ENCODE measurements at places on chromosomes 4 and X.
A peak's percentile ranks its signal among the peaks of the same experiment; 100 is the strongest.

GRCh38 chr4:57866468-57867171 is 756.4 kb upstream of the IGFBP7 start:
- DNase-seq: no peak

GRCh38 chr4:176833400-176834175 is 40.9 kb upstream of the VEGFC start:
- no peak for DNase-seq

GRCh38 chr4:42197341-42197740 is 44.9 kb upstream of the BEND4 start:
- no peak for DNase-seq

GRCh38 chrX:91122151-91122694 is 312.4 kb upstream of the PABPC5 start:
- DNase-seq: no peak

- no peak for DNase-seq
These were observed 110.7 kb downstream of the TMEM47 start for GRCh38 chrX:34546366-34546765.

DNA sequence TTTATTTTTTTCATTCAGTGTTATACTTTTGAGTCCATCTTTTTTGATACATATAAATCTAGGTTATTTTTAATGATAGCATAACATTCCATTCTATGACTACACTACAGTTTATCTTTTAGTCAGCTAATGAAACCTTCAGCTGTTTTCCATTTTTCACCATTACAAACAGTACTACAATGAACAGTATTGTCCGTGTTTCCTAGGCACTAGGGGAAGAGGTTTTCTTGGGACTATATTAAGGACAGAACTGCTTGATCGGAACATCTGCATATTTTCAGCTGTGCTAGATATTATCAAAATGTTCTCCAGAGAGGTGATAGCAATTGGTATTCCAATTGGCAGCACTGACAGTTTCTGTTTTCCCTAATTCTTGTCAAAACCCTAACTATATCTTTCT is 44.3 kb upstream of the HCCS start:
- no peak for DNase-seq

GRCh38 chr4:15891312-15891711 is 47.2 kb downstream of the FGFBP1 start:
- DNase-seq: no peak

- DNase-seq: no peak
These were observed 10.5 kb upstream of the RTL5 start for GRCh38 chrX:72142094-72142793.

GRCh38 chrX:100768679-100769338 is 36.9 kb upstream of the SYTL4 start:
- peak; percentile 76 for DNase-seq

- no peak for DNase-seq
These were observed 67.8 kb upstream of the EPHA5 start for GRCh38 chr4:65738134-65738533.

GRCh38 chr4:81650606-81651242 is 179.0 kb upstream of the RASGEF1B start:
- DNase-seq: no peak

DNA sequence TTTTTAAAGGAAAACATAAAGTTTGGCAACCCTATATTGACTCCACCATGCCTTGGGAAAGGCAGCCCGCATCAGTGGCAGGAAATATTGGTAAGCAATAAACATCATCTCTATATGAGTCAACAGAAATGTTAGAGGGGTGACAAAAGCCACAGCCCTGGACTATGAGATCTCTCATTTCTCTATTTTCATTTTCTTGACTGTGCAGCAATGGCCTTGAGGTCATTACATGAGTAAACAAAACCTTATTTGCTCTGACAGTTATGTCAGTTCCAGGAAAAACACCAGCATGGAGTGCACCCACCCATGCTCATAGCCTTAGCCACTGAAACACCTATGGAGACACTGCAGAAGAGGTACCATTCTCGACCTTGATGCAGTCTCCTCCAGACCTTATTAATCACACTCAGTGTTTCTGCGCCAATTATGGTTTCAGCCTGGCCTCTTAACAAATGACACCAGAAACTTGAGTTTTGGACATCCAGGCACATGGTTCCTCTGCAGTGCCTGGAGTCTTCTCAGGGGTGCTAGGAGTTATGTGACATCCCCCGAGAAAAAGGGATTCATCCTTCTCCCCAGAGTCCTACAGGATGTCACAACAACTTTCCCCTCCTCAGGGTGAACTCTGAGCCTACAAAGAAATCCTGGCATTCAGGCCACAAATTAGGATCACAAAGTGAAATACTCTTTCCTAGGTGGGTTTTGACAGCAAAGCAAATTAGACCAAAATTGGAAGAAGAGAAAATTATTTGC is 16.0 kb upstream of the HPGD start:
- DNase-seq: no peak

DNA sequence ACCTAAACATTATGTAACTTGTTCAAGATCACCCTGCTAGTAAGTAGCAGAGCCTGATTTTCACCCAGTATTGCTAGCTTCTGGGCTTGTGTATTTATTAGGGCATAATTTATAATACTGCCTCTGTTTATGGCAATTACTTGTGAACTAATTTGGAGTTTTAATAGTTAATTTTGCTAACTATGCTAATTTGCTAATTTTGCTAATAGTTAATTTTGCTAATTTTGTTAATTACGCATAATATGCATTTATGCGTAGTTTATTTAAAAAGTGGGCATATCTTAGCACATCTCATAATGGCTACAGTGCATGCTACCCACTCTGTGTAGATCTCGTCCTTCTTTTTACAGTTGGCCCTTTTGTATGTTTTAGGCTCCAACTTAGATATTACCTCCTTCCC is 898.1 kb upstream of the EPHA5 start:
- DNase-seq: no peak

- DNase-seq: no peak
These were observed 356.5 kb downstream of the CBLL2 start for GRCh38 chrX:22629105-22629725.

DNA sequence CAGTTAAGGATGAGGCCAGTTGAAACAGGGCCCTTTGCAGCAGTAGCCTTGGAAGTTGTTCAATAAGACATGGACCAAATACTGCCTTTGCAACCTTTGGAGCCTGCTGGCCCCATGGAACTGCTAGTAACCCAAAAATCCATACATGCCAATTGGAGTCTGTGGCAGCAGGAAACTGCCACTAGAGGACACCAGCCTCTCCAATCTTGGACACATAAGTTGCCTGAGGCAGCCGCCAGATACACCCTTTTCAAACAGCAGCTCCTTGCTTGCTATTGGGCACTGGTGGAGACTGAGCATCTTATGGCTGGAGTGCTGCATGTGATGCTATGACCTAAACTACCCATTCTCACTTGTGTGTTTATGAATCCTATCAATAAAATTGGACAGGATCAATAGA is 14.8 kb upstream of the LAP3 start:
- no peak for DNase-seq

- peak; percentile 12 for DNase-seq
These were observed 70.9 kb downstream of the INTS12 start for GRCh38 chr4:105637408-105638176.

DNA sequence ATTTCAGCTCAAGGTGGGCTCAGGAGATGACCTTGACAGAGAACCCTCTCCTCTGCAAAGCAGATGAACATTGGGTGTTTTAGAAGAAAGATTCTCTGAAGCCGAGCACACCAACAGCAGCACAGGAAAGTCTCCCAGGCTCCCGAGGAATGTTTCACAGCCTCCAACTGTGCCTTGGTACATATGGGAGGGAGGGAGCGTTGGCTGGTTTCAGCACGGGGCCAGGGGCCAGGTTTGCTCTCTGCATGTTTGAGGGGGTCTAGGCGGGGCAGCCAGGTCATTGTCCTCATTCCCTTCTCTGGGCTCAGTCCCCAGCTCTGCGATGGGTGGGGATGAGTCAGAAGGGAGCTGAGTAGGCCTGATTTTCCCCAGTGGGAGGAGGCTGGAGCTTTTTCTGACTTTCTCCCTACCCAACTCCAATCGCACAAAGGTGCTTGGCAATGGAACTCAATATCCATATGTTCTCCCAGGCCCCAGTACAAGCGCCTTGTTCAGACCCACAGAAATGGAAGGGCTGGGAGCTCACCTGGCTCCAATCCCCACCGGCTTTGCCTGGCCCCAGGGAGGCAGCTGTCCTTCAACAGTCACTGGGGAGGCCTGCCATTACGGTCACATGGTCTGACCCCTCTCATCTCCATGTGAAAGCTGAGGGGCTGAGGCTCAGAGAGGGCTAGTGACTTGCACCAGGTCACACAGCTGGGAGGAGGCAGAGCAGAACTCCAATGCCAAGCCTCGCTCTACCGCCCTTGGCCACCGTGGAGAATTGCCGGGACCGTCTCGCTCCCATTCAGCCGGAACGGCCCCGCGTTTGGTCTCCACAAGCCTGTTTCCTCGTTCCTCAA is 108.4 kb upstream of the AFAP1 start:
- no peak for DNase-seq

DNA sequence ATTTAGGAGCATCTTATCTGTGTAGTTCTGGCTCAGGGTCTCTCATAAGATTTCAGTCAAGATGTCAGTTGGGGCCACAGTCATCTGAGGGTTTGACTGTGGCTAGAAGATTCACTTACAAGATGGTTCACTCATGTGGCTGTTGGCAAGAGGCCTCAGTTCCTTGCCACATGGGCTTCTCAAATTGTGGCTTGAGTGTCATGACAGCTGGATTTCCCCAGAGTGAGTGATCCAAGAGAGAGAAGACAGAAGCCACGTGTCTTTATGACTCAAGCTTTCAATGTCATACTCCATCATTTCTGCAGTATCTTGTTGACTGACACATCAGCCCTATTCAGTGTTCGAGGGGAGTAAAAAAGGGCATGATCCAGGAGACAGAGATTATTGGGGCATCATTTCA is 131.3 kb upstream of the AP1S2 start:
- no peak for DNase-seq

DNA sequence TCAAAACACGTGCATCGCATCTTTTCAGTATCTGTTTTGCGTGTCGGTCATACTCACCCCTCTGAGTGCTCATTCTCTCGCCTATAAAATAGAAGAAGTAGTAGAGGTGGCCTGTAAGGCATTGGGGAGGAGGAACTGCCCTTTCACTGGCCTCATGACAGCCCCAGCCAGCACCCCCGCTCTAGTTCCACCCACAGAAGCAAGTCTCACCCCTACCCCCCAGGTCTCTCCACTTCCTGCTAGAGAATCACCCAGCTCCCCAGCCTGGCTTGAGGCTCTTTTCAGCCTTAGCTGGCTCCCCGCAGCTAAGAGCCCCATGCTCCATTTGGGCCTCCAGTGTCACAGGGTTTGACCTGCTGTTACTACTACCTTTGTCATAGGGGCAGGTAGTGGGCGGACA is 11.8 kb downstream of the HDAC6 start:
- DNase-seq: no peak

- no peak for DNase-seq
These were observed 202.6 kb downstream of the TLL1 start for GRCh38 chr4:166075599-166075998.

- no peak for DNase-seq
These were observed 89.0 kb downstream of the PHEX start for GRCh38 chrX:22121161-22121560.

DNA sequence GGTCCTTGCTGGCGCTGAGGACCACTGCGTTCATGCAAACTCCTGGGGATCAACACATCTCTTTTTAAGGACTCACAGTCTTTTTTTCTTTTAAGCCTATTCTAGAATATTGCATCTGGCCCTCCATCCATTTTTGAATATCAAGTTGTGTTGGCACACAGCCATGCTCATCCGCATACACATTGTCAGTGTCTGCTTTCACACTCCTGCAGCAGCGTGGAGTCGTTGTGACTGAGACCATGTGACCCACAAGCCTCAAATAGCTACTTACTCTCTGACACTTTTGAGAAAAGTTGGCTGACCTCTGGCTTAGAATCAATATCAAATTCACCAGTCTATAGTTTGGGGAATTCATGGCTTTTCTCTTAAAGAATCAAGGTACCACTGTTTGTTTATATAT is 191.8 kb upstream of the S100G start:
- no peak for DNase-seq

DNA sequence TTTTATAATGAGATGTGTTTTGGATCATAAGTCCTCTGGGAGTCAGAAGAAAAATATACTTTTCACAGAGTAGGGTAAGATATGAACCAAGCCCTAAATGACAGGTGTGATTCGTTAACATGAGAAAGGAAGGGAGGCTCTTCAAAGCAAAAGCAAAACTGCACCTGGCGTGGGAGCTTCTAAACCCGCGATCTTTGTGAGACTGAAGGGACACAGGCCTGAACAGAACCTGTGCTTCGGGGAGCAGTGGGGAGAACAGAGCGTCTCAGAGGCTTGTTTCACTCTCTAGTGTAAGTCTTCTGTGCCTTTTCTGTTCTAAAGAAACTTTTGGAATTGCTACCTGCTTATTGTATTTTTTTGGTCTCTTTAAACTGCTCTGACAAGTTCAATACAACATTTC is 30.2 kb upstream of the CYP4V2 start:
- DNase-seq: no peak

- DNase-seq: no peak
These were observed 297.5 kb downstream of the ADAM29 start for GRCh38 chr4:175215657-175216056.

DNA sequence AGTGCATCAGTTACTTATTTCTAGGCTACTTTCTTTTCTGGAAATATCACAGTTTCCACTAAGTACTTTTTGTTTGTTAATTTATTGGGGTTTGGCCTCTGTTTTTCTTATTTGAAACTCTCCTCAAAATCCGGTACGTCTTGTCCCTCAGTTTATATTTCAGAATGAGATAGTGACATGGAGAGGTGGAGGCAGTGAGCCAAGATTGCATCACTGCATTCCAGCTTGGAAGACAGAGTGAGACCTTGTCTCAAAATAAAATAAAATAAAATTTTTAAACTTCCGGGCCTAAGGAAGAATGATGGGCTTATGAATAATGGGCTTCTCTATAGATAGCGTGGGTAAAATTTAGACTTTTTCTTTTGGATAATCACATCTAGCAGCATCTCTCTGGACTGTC is 567.8 kb downstream of the TRIML1 start:
- no peak for DNase-seq

DNA sequence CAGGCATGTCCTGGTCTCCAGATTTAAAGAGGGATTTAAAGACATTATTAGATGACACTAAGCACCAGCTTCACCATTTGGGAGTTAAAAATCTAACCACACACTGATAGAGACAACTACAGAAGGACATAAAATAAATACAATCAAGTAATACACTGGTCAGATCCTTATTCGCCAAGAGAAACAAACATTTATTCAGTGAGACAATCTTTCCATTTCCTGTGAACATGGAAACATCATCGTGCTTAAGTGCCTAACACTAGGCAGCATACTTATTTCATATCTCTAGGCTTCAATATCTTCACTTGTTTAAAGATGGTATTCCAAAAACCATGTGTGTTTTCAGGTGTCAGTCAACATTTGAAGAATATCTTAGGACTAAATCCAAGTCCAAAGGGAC is 103.6 kb downstream of the AREG start:
- no peak for DNase-seq

GRCh38 chrX:151982222-151982621 is 7.7 kb upstream of the GABRE start:
- DNase-seq: no peak

- DNase-seq: no peak
These were observed 482.4 kb downstream of the SPRY1 start for GRCh38 chr4:123878976-123879375.

GRCh38 chr4:1693131-1693896 is 9.2 kb upstream of the FAM53A start:
- DNase-seq: peak; percentile 79

All from CD4-positive, alpha-beta T cell treated with Interferon gamma for 1 hour (primary cell).